T-helper 22 cell (primary cell): ENCODE measurements at places on chromosomes 7 and 10.

DNA sequence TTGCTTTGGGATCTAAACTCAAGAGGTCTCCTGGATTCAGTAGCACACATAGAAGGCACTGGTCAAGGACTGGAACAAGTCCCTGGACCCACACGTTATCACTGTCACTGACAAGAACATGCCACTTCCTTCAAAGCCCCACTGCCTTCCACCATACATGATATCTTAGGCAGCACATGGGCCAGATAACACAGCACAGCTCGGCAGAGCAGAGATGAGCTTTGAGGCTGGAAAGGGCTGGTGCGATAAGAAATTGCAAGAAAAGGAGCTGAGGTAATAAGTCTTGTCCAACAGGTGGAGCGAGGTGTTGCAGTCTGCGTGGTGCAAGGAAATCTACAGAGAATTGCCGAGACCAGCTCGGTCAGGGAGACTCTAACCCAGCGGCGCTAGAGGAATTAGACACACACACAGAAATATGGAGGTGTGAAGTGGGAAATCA lies 139.8 kb upstream of the CDK13 start:
- DNase-seq = no peak

GRCh38 chr10:12766223-12766622 lies 235.3 kb downstream of the CCDC3 start:
- no peak for DNase-seq

DNA sequence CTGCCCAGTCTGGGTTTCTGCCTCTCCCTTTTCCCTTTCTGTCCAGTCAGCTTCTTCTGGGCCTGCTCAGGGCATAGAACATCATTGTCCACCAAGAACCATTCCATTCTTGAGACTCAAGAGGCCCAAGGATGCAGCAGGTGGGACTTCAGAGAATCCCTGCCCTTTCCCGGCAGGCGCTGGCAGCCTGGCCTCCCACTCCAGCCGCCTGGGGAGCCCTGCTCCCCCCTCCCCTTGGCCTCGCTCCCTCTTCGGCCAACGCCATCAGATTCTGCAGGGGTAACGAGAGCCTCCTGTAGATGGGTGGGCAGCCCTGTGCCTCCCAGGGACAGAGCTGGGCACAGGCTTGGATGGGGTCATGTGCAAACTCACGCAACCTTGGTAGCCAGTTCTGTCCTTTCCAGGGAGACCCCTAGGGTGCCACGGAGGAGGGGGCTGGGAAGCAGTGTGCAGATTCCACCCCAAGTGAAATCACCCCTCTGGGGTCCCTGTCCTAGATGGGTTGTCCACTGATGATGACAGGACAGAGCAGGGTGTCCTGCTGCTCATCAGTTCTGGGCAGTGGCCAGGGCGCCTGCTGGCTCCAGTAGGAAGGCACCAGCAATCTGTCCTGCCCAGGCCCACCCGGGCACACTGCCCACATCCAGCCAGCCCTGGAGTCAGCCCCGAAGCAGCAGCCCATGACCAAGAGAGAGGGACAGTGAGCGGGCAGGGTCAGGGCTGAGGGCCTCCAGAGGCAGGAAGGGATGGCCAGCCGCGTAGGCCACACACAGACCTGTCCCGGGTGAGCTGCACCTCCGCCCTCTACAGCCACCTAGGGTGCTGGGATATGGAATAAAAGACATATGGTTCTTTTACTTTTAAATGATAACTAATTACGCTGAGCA lies 47.7 kb downstream of the RASGEF1A start:
- DNase-seq = no peak

DNA sequence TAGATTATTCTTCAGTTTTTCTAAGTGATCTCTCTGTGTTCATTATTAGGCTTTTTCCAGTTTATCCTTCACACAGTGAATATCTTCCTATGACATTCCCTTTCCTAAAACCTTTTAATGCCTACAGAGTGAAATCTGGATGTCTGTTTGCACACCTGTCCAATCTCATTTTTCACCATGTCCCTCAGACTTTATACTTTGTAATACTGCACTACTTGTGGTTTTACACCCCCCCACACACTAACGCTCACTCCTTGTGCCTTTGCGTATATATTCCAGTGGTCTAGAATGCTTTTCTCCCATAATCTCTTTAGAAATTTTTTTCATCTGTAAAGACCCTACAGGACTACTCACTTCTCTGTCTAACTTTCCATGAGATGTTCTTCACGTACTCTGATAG lies 98.2 kb downstream of the EXOC6 start:
- DNase-seq = no peak

DNA sequence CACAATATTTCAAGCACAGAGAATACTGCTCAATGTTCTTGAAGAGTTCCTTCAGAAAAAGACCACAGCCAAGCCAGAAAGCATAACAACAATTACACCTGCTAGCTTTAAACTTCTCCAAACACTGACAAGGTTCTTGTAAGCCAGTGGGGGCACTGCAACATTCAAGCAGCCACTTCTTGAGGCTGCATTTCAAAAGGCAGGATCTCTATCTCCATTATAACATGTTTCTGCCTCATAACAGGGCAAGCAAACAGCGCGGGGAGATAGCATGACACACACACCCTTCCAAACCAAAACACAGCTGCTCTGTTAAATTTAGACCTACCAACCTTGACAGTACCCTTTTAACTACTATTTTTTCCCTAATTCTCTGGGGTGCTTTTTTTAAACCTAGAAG lies 30.8 kb downstream of the CHCHD3 start:
- DNase-seq = no peak

- DNase-seq = no peak
These were observed 187.0 kb downstream of the PPP1R17 start for GRCh38 chr7:31873816-31874597.

DNA sequence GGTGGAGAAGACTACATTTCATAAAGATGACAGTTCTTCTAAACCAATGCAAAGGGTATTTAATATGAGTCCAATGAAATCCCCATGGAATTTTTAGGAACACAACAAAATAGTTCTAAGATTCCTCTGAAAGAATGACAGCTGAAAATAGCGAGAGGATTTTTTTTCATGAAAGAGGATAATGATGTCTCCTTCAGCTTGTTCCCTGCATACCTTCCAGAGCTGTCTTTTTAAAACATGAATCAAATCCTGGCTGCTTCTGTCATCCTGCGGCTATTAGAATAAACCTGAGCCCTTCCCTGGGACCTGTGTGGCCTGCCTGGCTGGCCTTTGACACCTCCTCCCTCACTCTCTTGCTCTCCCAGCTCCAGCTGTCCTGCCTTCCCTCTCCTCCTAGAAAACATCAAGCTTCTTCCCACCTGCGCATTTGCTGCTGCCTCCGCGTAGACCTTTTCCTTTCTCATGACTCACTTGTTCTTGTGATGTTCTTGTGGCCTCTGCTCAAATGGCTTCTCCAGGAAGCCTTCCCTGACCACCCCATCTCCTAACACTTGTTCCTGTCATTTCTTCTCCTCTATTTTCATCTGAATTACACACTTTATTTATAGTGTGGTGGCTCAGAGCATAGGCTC lies 57.4 kb downstream of the EEPD1 start:
- DNase-seq = no peak

GRCh38 chr7:151400626-151401315 lies 9.1 kb downstream of the WDR86 start:
- DNase-seq = peak; percentile 31

DNA sequence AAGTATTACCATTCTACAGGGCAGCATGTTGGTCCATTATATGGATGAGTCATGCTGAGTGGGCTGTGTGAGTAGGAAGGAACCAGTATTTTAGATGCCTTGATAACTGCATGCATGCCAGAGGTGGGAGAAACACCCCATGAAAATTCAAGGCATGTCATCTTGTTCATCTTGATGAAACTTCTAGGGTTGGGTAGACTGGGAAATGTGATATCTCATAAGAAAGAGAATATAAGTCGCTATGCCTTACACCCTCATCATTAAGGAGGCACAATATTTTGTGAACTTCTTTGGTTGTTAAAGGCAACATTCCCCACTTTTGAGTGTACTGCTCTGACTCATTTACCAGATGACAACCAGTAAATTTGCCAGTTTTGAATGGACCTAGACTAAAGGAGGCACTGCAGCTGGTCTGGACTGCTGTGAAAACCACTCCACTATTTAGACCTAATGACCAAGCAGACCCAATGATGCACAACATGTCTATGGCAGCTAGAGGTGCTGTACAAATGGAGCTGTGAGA lies 48.0 kb downstream of the ZNF365 start:
- DNase-seq = no peak

DNA sequence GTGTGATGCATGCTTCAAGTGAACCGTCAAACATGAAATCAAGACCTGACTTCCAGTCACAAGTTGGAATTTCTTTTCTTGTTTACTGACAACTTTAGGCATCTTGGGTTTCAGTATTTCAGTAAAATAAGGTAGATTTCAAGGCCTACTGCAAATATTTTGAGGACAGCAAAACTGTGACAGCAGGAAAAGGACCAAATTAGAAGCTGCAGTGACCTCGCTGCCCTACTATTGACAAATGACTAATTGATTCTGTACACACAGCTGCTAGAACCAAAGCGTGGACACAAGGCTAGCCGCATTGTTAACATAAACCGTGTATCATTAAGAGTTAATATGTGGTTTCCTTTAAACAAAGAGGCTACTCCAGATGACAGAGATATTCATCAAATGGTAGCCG lies 105.7 kb upstream of the SEC61G start:
- DNase-seq = no peak
